Colonic mucosa (tissue), 4 donors: ENCODE measurements at places on chromosomes 2 and 18. TPM values are rescaled to one million over a fixed set of nuclear protein-coding genes. Genes with fewer than 3 reads are reported as not detected.

RFX8 gene
- total RNA-seq, result not detected

CHST9 gene
- 0.32 TPM for total RNA-seq

GRCh38 chr18:34775461-34775860 lies 65.4 kb downstream of the DTNA start:
- no peak for DNase-seq

- DNase-seq, result no peak
These were observed 470.8 kb downstream of the RIT2 start for GRCh38 chr18:42644729-42645131.

- DNase-seq, result no peak
These were observed 13.7 kb downstream of the HES6 start for GRCh38 chr2:238225911-238226697.

GRCh38 chr2:181139831-181140230 lies 159.4 kb downstream of the UBE2E3 start:
- DNase-seq, result no peak

DNA sequence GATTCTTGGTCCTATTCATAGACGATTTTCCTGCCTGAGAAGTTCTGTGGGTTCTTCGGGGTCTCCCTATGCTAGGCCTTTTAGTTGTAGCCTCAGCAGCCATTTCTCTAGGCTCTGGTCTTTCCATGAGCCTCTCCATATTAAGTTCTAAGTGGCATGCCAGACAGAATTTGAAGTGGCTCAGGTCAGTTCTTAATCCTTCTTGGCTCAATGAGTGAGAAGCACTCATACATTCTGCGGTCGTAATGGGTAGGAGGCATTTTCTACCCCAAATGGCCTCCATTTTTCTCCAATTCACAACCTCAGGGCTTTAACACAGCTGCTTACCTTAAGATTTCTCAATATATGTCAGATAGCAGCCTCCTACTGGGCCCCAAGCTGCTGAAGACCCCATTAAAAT lies 405.3 kb upstream of the GALNT5 start:
- DNase-seq, result no peak

GRCh38 chr18:55185391-55185790 lies 226.1 kb upstream of the CCDC68 start:
- no peak for DNase-seq

DNA sequence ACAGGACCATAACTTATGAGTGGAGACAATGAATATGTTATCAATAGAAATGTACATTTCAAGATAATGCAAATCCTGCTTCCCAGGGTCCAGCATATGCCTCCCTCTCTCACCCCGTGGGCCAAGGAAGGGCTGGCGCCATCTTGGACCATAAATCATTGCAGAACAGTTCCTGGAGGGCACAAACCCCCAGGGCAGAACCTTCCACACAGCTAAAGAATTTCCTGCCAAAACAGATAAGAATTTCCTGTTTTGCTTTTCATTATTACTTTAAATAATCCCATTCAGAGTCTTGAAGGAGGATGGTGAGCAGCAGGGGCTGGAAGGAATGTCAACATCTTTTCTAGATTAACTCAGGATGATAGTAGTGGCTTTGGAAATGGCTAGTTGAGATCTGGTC lies 53.7 kb downstream of the EHD3 start:
- no peak for DNase-seq

- no peak for DNase-seq
These were observed 265.1 kb upstream of the TNP1 start for GRCh38 chr2:217125014-217125413.

DNA sequence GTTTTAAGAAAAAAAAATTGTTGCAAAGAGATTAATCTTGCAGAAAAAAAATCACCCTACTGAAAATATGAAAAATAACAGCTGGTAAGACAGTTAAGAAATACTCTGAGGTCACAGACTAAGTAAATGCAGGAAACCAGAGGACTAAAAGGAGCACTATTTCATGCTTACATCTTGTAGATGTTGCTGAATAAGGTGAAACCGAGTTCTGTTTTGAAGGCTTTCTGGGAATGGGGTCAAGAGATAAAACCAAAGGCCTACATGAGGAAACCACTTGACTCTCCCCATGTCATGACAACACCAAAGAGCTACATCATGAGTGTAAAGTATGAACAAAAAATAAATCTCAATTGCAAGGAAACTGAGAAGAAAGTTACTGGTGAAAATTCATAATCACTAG lies 197.6 kb downstream of the LRP1B start:
- no peak for DNase-seq

DNA sequence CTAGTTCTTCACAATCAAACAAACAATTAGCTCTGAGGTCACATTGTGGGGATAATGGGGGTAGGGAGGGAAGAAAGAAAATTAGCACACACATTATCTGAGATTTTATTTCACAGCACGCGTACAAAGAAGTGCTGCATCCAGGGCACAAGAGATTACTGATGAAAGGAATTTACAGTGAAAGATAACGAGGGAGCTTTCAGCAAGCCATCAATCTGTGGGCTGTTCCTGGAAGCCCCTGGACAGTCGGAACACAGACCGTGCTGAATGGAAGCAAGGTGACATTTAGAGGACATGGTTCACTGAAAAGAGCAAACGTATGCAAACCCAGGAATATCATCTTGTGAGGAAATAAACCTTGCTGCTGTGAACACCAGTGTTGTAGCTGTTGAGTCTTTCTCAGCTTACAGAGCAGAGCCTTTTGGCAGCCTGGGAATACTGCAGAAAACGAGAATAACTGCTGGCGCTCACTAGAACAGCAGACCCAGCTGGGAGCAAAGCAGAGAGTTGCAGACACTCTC lies 63.2 kb downstream of the SCG2 start:
- DNase-seq, result no peak
